NCI-H2081 (cell line): ENCODE measurements at places on chromosomes 16 and 17.

GRCh38 chr17:57881143-57881542, 31.3 kb upstream of the MRPS23 start:
- no peak for DNase-seq

- DNase-seq, result no peak
These were observed 64.3 kb downstream of the IRX6 start for GRCh38 chr16:55388131-55388862.

DNA sequence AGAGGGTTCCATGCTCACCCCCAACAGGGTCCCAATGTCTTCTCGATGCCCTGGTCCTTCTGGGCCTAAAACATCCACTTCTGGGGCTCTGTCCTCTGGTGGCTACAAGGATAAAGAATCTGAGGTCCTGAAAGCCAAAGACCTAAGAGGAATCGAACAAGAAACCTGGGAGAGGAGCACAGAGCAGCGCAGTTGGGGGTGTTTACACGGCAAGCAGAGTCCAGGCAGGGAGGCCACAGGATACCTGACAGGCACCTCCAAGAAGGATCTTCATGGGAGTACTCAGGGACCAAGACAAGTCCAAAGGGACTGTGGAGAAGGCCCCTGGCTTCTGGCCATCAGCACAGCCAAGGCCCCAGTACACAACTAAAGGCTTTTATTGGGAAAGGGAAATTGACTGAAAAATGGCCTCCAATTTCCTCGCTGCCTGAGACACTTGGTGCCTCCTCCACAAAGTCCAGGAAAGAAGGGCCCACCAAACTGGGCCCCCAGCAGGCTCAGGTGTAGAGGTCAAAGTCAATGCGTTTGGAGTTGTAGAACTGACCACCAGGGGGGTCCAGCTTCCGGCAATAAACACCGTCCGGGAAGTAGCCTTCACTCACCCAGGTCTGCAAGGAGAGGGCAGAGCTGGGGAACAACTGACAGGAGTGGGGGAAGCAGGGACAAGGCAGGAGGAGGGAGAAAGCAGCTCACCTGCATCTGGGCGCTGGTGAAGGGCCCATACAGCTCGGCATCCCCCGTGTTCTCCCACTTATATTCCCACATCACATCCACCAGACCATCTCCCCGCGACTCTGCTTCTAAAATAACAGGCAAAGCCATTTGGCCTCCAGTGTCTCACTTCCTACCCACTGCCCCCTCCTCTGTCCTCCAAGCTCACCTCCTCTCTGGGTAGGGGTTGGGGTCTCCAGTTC, 2.4 kb downstream of the CD2BP2 start:
- no peak for DNase-seq

DNA sequence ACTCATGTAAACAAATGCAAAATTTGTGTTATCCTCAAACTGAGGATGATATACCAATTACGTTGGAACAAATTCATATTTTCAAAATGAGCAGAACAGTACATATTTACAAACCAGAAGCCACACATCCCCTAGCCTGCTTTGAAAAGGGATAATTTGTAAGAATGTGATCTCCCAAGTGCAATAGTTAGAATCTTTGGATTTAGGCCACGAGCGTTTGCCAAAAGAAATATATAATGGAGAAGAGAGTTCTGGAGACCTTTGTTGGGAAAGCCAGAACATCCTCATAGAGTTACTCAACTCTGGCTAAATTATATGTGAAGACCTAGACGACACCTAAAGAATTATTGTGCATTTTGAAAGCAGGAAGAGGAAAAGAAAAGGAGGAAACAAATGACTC, 449.3 kb downstream of the KCNJ2 start:
- DNase-seq, result no peak

- no peak for DNase-seq
These were observed 18.4 kb upstream of the PDK2 start for GRCh38 chr17:50076591-50077235.

- DNase-seq, result no peak
These were observed 50.8 kb upstream of the GNG13 start for GRCh38 chr16:851209-851810.

DNA sequence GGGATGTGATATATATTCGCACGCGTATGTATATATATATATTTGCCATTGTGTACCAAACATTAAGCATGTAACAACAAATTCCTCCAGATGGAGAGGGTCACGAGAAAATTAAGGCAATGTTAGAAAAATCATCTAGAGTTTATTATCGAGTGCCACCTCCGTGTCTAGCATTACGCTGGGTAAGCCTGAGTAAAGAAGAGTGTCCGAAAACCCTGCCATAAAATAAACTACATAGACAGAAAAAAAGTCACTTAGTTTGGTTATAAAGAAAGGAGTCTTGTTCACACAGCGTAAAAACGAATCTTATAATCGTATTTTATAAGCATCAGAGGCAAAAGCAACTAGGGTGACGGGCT, 644 bp upstream of the RHOT1 start:
- DNase-seq, result no peak

DNA sequence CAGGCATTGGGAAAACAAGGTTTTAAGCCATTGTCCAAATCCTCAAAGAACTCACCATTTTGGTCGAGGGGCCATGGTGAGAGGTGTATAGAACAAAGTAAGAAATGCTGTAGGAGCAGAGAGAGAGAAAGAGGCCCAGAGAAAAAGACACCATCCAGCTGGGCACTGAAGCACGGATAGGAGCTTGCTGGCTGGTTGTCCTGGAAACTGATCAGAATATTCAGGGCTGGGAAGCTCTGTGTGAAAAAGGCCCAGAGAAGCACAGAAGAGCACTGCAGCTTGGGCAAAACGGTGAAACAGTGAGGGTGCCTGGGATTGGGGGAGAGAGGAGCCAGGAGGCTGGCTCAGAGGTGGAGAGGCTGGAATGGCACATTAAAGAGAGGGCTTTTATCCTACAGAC, 16.5 kb downstream of the HS3ST3B1 start:
- no peak for DNase-seq

DNA sequence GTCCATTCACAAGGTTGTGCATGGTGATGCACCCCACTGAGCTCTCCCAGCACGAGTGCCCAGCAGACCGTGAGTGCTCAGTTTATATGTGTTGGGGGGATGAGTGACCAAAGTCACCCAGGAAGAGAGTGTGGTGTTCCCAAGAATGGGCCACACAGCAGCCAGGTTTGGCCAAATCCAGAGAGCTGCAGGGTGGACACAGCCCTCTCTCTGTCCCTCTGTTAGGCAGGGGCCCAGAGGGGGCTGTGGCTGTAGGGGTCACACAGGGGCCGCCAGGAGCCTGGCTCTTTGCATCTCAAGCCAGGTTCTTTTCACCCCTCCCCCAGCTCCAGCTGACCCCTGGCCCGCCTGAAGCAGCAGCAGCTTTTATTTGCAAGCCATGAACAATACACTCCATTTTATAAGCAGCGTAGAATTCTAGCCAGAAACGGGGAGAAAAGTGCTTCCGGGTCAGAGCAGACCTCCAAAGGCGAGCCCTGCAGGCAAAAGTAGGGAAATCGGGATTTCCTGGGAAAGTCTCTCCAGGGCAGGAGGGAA, 13.3 kb downstream of the COTL1 start:
- no peak for DNase-seq

GRCh38 chr16:82888591-82889001, 261.8 kb downstream of the CDH13 start:
- DNase-seq, result no peak

DNA sequence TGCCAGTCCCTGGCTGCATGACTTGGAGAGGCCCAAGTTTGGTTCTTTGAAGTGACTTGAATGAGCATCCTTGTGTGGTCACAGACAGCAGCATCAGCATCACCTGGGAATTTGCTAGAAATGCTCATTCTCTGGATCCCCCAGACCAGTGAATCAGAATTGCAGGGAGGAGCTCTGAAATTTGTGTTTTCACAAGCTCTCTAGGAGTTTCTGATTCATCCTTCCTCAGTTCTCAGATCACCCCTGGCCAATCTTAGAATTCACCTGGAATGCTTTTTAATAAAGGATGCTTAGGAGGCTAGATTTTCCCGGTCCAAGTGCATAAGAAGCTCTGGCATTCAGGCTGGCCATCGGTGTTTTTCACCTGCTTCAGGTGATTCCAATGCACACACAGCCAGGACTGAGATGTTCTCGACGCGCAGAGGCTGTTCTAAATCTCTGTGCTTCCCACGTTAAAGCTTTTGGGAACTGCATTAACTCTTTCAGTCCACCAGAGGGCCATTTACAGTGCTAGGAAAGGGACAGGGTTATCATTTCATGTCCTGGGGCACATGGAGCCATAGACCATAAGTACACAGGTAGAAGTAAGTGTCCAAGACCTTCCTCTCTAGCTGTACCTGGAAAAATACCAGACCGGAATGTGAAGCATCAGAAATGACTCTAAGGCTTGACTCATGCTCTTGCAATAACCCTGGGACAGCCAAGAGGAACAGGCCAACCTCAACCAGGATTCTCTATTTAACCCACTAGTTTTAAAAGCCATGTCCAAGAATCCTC, 85.7 kb upstream of the XYLT1 start:
- DNase-seq, result no peak

DNA sequence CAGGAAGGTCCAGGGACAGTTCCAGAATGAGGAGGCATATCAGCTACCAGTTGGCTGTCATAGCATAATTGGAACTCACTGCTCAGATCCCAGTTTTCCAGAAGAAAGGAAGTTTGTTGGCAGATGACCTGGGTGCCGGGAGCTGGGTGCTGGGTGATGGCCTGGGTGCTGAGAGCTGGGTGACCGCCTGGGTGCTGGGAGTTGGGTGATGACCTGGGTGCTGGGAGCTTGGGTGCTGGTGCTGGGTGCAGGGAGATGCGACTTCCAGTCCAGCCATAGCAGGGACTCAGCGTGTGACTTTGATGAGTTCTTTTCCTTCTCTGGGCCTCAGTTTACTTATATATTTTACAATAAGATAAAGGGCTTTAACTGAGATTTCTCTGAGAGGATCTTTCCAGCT, 18.0 kb downstream of the WSCD1 start:
- DNase-seq, result no peak

DNA sequence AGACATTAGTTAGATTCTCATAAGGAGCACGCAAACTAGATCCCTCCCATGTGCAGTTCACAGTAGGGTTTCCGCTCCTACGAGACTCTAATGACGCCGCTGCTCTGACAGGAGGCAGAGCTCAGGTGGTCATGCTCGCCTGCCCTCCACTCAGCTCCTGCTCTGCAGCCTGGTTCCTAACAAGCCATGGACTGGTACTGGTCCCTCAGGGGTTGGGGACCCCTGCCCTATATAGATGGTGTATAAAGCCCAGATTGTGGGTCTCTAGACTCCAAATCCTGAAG, 52.1 kb upstream of the LYRM9 start:
- no peak for DNase-seq

DNA sequence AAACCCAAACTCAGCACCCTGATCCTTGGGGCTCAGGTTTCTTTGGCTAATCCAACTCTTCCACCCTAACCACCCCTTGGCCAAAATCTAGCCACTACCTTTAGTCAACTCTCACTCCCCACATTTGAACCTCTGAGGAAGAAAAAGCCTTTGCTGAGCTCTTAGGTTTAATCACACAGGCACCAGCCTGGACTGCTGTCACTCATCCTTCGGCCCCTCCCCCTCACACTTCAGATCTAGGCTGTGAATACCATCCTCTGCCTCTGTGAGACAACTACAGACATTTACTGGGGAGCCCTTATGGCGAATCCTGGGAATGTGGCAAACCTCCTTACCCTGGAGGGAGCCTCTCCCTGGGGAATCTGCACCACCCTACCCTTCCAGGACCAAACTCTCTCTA, 5.3 kb upstream of the RNASEK start:
- DNase-seq, result no peak

DNA sequence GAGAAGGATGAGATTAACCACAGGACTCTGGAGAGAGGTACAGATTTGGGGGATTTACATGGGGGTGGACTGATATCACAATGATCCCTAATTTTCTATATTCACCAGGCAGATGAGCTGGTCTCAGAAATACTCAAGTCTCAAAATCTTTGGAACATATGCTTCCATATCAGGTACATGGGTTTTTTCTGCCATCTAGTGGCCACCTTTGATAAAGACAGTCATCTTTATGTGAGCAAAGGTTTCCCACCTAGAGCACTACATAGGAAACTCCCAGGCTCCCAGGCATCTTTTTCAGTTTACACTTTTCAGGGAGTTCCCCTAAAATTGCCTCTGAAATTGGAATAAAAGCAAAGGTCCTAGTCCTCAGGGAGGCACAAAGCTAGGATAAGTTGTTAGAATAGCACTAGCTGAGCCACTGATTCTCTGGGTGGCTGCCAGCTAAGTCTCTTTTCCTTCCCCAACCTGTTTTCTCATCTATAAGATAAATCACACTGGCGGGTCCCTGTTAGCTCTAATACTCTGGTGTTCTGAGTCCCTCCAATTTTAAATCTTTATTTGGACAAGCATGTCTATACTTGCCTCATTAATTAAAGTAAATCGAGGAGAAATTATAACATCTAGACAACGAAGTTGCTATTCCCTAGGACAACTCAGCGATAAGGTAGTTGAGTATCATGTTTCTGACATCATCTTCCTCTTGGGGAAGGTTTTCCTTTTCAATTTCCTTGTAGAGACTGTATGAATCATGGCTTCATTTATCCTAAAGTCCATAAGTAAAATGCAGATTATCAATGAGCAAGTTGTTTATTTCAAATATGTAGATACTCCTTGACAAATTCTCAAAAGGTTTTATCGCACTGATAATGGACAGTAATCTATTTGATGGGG, 19.0 kb upstream of the MON1B start:
- peak; percentile 45 for DNase-seq

GRCh38 chr17:81354252-81354953, 40.9 kb upstream of the BAHCC1 start:
- DNase-seq, result no peak

- DNase-seq, result no peak
These were observed 12.4 kb upstream of the MAP2K6 start for GRCh38 chr17:69402052-69402451.

- DNase-seq, result no peak
These were observed 507.5 kb upstream of the HSBP1 start for GRCh38 chr16:83300326-83300725.

DNA sequence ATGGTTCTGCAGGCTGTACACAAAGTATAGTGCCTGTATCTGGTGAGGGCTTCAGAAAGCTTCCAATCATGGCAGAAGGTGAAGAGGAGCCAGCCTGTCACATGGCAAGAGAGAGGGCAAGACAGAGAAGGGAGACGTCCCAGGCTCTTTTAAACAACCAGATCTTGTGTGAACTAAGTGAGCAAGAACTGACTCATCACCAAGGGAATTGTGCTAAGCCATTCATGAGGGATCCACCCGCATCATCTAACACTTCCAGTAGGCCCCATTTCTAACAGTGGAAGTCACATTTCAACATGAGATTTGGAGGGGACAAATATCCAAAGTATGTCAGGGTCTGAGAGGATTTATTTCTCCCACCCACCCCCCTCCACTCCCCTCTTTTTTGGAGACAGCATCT, 56.2 kb upstream of the ELAC2 start:
- DNase-seq, result no peak
